MM.1S (cell line): ENCODE measurements at places on chromosomes 11 and 22.

GRCh38 chr11:1048375-1049070, 12.0 kb upstream of the MUC6 start:
- no peak for DNase-seq

DNA sequence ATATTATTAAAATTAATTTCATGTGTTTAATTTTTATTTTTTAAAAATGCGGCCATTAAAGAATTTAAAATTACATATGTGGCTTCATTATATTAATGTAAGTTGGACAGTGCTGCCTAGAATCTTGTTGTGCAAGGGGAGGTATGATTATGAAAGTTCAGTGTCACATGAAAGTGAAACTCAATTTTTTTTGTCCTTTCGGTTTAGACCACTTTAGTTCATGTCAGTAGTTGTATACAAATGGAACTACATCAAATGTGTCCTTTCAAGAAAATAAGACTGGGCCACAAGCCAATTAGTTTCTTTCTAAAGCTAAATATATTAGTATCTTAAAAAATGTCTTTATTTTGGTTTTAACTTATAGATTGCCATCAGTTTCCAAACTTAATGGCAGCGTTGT, 35.7 kb downstream of the TBCEL start:
- DNase-seq = peak; percentile 89

GRCh38 chr11:6943131-6943530, 16.9 kb downstream of the ZNF215 start:
- no peak for DNase-seq

GRCh38 chr11:57675176-57675941, 7.4 kb downstream of the ZDHHC5 start:
- no peak for DNase-seq

DNA sequence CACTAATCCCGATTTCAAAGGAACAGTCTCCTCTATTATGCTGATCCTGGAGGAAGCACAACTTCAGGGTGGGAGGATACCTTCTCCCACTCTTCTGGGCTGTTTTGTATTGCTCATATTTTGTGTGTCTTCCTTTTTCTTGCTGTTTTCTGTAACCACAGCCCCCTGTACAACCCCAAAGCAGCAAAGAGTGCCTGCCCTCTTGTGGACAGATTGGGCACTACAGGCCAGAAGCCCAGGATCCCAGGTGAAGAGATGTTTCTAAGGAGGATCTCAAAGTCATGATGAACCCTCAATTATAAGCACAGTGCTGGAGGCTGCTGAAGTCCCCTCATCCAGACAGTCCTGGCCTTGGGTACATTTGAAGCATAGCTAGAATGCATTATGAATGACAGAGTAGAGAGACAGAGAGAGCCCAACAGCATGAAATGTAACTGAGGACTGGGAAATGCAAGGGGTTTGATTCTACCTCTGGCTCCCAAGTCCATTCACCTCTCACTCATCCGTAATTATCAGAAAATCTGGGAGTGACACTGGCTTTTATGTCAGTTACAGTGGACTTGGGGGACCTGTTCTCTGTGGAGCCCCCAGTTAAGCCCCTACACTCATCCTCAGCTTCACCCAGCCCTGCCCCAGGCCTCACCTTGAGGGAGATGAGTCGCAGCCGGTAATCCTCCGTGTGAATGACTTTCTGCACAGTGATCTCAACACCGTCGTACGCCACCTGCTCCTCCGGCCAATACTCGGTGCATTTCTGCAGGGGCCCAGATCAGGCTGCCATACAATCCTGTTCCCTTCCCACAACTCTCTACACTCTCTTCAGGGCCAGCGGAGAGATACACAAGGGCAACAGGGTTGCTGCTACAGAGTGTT, 6.2 kb upstream of the IGSF22 start:
- peak; percentile 43 for DNase-seq

- no peak for DNase-seq
Observed at GRCh38 chr11:30823119-30823518, 237.0 kb upstream of the MPPED2 start.

DNA sequence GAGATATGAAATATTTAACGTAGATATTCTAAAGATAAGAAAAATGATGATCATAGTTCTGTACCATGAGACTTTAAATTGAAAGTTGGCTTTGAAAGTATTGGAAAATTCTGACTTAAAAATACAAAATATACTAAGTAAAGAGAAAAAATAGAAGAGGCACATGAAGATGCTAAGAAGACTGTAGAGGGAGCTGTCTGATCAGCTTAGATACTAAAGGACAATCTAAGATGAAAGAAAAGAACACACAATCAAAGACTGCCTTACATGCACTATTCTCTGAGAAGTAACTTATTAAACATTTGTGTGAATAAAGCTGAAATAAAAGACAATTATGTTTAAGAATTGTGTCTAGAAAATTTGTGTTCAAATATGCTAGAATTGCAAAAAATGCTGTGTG, 55.1 kb downstream of the RBMXL2 start:
- DNase-seq = peak; percentile 14

DNA sequence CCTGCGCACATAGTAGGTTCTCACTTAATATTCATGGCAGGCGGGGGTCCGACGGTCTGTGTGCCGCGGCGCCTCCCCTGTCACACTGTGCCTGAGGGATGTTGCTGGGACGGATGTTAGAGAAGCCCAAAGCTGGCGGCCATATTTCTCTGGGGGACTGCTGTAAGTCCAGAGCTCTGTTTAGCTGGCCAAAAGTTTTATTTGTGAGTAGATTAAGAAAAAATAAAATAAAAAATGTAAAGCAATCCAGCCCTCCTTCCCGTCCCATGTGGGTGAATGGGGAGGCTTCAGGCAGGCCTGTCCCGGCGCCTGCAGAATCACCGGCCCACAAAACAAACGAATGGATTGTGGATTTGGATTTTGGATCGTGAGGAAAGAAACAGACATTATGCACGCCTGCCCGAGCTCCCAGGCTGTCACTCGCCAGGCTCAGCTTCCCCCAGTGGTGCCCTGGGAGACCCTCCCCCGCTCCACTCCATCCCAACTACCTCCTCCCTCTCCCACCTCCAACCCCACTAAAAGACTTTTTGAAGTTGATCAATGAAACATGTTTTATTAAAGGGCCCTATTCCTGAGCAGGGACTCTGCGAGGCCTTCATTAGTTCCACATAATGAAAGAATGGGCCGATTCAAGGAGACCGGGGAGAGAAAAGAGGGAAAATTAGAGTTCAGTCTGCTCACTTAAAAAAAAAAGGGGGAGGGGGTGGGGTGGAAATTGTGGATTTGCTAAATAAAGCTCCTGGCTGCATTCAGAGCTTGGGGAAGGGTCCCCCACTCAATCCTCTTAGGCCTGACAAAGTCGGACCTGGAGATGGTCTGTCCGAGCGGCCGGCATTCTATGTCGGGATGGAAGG, 20.4 kb upstream of the SCUBE1 start:
- DNase-seq = no peak

DNA sequence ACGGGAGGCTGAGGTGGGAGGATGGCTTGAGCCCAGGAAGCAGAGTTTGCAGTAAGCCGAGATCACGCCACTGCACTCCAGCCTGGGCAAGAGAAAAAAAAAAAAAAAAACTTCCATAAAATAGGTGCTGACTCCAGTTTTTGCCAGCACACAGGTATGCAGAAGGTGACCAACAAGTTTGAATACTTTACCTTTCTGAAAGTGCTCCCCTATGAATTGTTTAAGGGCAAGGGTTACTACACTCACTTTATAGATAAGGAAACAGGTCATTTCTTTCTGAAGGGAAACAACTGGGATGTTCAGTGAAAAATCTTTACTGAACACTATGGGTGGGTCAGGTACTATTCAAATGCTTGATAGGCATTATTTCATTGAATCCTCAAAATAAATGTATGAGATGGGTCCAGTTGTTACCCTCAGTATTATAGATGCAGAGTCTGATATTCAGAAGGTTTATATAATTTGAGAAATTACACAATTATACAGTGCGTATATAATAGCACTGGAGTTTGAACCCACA, 538.5 kb downstream of the INSC start:
- no peak for DNase-seq

DNA sequence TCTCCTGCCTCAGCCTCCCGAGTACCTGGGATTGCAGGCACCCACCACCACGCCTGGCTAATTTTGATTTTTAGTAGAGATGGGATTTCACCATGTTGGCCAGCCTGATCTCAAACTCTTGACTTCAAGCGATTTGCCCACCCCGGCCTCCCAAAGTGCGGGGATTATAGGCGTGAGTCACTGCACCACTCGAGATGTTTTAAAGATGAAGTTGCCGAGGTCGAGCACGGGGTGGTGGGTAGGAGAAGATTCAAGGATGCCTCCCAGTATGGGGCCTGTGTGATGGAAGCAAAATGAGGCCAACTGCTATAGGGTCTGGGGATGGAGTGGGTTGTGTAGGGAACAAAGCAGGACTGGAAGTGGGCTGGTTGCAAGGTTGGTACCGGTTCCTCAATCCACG, 245.2 kb downstream of the MN1 start:
- DNase-seq = no peak

- DNase-seq = no peak
Observed at GRCh38 chr11:106697058-106697457, 321.2 kb downstream of the GUCY1A2 start.

- no peak for DNase-seq
Observed at GRCh38 chr11:118914987-118915386, 10.7 kb downstream of the BCL9L start.

DNA sequence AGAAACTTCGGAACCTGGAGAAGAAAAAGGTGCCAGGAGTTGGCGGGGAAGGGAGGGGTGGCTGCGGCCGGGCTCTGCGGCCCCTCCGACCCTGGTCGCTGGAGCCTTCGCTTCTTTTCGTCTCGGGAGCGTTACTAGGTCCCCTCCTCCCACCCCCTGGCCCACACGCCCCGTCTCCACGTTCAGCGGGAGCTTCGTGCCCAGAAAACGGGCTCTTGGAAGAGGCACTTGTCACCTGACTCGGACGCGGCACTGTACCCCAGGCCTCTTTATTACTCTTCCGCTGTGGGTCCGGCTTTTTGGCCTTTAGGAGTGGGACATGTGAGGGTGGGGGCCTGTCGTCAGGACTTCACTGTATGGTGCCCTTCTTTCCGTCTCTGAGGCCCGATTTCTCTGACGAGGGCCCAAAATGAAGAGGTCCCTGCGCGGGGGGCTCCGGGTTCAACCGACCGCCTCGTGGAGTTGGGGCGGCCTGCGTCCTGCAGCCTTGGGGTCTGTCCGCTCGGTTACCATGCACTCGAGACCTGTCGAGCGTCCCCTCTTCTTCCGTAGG, 1.2 kb downstream of the CAPRIN1 start:
- peak; percentile 16 for DNase-seq

GRCh38 chr11:18352581-18352980, 30.2 kb downstream of the GTF2H1 start:
- no peak for DNase-seq

DNA sequence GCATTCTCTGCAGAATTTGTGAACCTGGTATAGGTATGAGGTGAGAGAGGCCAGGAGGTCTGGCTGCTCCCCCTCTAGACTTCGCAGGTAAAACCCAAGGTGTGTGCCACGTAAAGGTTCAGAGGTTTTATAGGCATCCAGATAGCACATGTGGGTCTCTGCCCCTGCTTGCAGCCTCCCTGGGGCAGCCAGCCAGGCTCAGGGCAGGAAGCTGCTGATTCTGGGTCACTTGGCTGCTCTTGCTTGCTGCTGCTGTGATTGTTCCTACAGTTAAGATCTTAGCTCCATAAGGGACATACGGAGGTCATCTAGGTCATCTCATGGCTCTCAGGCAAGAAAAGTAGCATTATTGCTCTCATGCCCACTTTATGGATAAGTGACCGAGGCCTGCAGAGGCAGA, 30.2 kb downstream of the ZBTB16 start:
- DNase-seq = no peak
